ENCODE measurements at places on chromosomes 3 and 15.

DNA sequence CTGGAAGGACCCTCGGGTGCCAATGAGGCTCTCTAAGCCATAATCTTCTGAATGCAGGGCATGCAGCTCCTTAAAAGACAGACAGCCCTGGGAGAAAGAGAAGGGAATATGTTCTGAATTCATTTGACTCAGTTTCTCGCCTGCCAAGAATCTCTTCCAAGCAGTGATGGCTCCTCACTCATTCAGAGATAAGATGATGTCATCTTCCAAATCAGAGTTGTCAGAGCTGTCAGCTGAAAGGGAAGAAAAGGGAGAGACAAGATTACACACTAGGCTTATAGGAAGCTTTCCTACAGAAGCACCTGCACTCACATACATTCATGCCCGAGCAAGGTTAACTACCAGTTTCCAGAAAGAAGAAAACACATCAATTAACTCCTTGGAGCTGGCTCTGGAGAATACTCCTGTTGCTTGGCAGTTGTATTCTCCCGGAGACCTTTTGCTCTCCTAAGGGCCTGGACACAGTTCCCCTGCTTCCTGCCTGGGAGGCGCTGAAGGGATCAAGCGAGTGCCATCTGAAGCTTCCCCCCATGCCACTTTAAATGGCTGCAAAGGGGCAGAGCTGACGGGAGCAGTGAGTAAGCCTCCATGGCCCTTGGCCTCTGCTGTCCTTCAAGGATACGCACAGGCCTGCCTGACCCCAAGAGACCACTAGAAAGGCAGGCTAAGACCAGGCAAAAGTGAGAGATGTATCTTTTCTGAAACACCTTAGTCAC lies 7.7 kb downstream of the RBM15B start:
- DNase-seq, result no peak

DNA sequence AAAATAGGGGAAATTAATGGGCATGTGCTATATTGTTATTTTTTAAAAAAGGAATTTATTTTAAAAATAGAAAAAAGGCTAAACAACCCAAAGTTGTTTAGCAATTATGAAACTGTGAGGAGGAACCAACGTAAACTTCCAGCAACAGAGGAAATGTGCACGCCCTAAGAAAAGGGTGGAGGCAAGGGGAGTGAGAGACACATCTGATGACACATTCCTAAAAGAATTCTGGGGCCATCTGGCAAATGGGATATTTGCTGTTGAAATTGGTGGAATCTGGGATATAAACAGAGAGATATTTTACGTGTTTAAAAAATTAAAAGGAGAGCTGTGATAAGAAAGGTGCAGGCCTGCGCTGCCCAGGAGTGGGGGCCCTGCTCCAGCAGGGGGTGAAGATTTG lies 50.8 kb upstream of the MUC13 start:
- no peak for DNase-seq

GRCh38 chr15:100060276-100060926 lies 281.4 kb downstream of the ADAMTS17 start:
- no peak for DNase-seq

- no peak for DNase-seq
Measured at GRCh38 chr3:113625834-113626233, 70.6 kb downstream of the USF3 start.

DNA sequence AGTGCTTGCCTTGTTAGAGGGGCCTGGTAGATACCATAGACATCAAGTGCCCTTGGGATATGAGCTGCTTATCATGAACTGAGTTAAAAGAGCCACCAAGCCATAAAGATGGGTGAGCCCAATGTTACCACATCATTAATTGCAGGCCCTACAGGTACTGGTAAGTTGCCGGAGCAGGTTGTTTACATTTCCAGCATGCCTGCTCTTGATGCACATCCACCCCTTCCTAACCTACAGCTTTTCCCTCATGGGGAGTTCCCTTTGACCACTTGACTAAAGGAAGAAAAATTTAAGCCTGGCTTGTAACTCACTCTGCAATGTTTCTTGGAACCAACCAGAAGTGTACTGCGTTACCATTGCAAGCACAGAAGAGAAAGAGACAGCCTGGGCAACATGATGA lies 24.7 kb upstream of the ULK4 start:
- no peak for DNase-seq

DNA sequence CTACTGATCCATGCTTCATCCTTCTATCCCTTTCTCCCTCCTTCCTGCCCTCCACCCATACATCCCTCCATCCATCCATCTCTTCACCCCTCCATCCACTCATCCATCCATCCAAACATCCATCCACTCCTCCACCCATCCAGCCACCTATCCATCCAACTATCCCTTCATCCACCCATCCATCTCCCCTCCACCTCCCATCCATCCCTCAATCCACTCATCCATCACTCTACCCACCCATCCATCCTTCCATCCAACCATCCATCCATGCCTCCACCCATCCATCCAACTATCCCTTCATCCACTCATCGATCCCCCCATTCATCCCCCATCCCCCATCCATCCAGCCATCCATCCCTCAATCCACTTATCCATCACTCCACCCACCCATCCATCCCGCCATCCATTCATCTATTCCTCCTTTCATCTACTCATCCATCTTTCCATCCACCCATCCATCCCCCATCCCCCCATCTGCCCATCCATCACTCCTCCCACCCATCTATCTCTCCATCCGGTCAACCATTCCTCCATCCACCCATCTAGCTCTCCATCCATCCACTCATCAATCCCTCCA lies 132.4 kb upstream of the IQSEC1 start:
- no peak for DNase-seq

DNA sequence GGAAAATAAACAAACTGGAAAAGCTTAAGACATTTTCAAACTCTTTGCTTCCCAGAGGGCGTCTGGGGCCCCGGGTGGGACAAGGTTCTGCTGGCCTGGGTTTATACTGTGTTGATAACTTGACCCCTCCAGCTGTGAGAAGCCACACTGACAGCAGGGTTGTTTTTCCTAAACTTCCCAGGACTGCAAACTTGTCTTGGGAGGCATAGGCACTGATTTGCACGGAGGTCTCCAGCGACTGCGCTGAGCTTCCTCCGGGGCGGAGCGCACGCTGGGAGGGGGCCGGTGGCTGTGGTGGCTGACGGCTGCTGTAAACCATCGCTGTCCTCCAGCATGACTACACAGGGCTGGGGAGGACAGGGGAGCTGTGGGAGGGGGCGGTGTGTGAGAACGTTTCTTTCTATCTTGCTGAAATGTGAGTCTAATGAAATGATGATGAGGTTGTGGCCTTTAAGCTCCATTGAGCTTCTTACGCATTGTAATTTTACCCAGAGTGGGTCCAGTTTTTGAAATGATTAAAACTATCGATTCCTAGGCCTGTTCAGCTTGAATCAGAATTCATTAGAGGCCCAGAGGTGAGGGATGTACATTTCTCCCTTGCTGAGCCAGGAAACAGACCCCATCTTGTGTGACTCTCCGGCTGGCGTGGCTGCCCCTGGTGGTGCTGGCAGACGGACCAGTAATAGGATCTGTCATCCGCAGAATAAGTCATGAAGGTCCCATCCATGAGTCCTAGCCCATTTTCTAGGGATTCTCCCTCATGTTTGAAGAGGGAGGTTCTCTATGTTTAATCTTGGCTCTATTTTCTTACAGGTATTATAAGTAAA lies 40.5 kb upstream of the VPS8 start:
- DNase-seq, result no peak

DNA sequence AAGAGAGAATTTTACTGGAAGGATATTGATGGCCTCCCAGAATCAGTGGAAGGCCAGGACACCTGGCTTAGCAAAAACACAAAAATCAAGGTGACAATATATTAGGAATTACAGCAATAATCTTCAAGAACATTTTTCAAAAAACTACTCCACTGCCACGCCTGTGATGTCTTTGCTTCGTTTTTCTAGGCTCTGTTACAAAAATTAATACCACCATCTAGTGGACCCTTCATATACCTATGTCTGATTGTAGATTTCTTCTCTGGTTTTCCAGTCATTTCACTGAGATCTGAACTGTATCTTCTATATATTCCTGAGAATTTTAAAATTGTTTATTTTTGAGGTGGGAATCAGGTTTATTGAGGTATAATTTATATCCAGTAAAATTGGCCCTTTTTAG lies 5.6 kb upstream of the SLC33A1 start:
- no peak for DNase-seq

GRCh38 chr15:98113327-98113726 lies 152.8 kb downstream of the ARRDC4 start:
- no peak for DNase-seq

DNA sequence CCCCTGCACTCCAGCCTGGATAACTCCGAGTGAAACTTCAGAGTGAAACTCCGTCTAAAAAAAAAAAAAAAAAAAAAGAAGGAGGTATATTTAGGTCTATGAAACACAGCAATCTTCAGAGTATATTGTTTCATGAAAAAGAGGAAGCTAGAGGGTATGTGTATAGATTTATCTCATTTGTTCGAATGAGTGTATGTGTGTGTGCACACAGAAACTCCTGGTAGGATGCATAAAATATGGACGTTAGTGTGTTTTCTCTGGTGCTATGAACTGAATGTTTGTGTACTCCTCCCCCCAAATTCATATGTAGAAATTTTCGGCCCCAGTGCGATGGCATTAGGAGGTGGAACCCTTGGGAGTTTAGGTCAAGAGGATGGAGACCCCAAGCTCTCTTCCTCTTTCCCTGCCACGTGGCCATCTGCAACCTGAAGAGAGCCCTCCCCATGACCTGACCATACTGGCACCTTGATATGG lies 98.6 kb upstream of the KLF13 start:
- no peak for DNase-seq

DNA sequence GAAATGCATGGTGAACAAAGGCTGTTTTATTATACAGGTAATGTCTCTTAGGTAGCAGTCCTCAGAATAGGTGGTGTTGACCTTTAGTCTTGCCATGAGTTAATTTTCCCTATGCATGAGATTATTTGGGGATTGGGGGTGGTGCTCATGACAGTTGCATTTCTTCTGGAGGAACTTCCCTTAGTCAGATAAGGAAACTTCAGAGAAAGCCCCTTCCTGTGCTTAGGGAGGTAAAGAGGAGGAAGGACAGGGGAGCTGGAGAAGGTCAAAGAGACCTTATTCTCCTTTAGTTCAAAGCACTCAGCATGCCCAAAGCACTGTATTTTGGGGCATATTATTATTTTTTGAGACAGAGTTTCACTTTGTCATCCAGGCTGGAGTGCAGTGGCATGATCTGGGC lies 47.7 kb downstream of the ZBTB11 start:
- no peak for DNase-seq

GRCh38 chr3:32237670-32238452 lies 619 bp upstream of the CMTM8 start:
- no peak for DNase-seq

DNA sequence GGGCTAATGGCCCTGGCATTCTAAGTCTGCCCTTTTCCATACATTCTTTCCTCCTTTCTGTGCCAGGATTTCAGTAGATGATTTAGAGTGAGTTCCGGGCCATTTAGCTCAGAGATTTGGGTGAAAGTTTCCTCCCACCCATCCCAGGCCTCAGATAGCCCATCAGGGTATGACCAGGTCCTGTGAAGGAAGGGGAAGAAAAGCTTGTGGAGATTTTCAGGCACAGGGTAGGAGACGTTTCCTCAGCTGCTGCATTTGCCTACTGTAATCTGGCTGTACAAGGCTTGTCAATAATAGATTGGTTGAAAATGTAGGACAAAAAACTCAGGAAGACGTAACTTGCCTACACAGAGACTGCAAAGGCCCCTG lies 63.2 kb upstream of the BCL6 start:
- no peak for DNase-seq

DNA sequence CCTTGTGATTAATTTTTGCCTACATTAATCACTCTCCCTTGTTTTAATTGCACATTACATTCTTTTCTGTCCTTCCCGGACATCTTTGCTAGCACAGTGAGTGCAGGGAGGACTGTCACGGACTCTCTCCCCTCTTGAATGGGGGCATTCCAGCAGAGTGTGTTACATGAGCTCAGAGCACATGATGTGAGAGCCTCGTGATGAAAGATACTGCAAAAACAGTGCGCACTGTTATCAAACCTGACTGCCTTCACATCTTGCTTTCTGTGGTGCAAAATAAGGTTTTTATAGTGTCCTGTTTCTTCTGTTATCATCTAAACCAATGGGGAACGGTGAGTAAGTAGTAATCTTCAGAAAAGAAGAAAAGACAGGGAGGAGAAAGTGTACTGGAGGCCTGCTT lies 167.5 kb downstream of the PGPEP1L start:
- no peak for DNase-seq

DNA sequence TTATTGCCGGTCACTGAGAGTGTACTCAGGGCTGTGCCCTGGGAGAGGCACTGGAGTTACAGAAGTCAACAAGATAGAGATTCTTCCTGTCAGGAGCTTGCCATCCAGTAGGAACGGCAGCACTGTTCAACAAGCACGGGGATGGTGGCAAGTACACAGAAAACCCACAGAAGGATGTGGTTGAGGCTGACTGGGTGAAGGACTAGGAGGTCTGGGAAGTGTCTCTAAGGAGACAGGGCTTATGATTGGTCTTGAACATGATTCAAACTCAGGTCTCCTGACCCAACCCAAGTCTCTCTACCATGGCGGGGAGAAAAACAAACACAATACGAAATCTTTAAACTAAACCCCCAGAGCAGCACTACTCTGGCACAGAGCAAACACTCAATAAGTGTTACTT lies 37.6 kb downstream of the ERICH6 start:
- no peak for DNase-seq

DNA sequence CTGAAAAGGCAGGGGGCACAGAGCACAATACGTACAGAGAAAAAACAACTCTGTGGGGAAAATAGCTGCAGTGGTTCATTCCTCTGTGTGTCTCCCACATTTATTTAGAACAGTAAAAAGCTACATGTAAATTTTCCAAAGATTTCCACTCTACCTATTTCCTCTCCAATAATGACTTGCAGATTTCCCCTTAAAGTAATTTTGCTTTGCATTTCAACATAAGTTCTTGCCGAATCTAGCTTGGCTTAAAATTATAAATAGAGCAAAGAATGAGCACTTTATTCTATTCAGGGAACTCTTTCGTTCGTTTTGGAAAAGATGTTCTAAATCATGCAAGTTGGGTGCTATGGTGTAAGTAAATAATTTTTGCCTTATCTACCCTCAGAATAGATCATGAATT lies 58.2 kb upstream of the NR2E3 start:
- DNase-seq, result no peak

GRCh38 chr3:172751175-172751704 lies 714 bp downstream of the ECT2 start:
- DNase-seq, result peak; percentile 23

- no peak for DNase-seq
Measured at GRCh38 chr3:139463466-139463865, 12.8 kb downstream of the RBP2 start.

Data from stimulated activated CD4-positive, alpha-beta T cell treated with anti-CD3 and anti-CD28 coated beads, Interleukin-2, amount 100 ng/mL, for 24 hours (primary cell).